Non-pigmented ciliary epithelial cell (primary cell): ENCODE measurements at places on chromosomes 12 and 14.

DNA sequence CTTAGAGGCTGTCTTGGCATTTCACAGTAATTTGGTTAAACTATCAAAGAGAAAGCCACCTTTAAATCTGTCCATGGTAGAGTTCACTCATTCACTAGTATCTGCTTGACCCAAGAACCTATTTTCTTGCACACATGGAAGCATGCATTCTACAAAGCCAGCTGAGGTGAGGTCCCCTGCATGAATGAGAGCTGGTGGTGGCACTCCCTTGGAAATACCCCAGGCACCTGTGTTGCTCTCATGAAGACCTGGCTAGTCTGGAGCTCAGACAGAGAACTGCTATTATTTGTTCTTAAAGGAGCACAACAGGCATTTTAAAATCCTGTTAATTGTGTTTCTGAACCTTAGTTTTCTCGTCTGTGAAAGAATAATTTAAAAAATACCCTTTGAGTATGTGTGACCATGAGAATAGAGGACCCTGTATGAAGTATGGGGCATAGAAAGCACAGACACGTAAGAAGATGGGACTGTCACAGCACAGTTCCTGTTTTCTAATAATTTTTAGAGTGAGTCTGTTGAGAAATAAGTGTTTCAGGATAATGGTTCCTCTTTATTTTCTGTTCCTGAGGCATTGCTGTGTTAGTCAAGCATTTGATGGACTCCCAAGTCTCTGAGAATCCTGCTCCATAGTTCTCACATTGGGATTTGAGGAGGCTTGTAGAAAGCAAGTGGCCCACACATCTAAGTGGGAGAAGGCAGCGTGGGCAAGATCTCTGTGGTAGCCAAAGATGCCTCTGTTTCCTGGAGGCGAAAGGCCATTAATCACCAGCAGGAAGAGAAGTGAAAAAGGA, 10.9 kb downstream of the RGS6 start:
- DNase-seq, result no peak

GRCh38 chr14:48936849-48937248, 649.3 kb downstream of the RPS29 start:
- no peak for DNase-seq

DNA sequence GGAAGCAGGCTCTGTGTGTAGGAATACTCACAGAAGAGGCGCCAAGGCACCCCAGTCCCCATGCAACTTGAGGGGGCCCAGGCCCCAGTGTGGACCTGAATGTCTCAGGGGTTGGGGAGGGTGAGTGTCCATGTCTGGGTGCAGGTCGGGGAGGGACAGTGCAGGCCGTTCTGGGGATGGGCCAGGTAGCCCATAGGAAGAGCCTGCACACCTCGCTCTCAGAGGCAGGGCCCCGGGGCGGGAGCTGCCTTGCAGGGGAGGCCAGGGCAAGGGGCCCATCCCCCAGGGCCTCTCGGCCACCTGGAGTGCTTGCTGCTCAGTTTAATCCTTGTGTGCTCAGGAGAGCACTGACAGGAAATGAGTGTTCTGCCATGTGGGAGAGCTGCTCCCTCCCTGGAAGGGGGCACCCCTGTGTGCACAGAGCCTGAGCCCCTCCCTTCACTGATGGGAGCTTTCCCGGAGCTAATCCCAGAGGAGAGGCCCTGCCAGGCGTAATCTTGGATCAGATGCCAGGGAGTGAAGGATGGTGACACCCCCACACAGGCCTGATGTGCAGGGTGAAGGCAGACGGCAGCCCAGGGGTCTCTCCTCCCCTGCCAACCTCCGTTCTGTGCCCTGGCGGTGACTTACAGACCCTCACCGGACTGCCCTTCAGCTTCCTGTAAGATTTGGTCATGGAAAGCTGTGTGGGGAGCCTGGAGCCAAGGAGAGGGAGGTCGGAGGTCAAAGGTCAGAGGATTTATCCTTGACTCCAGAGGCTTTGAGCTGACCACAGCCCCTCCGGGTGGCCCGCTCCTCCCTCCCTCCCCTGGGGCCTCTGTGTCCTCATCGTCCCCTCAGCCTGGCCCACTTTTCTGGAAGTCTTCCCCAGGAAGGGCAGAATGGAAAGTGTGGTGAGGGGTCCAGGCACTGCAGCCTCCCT, 24.4 kb upstream of the FBRSL1 start:
- no peak for DNase-seq

DNA sequence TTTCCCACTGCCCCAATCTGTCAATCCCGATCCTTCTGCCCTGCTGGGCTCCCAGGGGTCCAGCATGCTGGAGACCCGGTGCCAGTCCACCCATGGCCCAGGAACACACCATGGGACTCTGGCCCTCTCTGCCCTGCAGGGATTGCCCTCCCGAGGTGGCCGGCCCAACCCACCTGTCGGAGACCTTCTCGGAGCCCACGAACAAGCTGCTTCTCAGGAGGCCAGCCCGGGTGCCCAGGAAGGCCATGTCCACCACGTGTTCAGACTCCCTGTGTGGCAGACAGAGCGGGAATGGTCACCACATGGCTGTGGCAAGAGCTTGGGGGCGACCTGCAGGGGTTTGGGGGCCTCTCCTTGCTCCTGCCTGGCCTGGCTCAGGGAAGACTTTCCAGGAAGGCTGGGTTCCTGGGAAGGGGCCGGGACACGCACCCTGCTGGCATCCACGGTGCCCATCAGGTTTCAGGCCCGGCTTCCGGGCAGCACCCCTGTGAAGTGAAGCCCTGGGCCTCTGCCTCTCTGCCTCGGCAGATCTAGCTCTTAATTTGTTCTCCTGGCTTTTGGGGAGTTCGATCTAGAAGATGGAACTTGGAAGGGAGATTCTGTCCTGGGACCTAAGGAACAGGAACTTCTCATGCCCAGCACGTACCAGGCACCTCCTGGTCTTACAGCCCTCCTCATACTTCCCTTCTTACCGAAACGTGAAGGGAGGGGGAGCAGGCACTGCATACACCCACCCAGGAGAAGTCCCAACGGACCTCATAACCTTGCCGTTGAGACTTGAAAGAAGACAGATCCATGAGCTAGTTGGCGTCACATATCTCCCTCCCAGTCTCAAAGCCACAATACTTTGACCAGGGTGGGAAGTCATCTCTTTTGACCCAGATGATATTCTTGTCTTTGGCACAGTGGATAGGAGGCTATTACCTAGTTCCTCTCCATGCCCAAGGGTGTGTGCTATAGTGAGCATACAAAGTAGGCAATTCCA, 26.3 kb downstream of the LRTM2 start:
- DNase-seq, result no peak

- no peak for DNase-seq
These were observed 12.1 kb upstream of the IFI27 start for GRCh38 chr14:94098326-94098992.

GRCh38 chr12:5488626-5488955, 56.7 kb downstream of the NTF3 start:
- no peak for DNase-seq

DNA sequence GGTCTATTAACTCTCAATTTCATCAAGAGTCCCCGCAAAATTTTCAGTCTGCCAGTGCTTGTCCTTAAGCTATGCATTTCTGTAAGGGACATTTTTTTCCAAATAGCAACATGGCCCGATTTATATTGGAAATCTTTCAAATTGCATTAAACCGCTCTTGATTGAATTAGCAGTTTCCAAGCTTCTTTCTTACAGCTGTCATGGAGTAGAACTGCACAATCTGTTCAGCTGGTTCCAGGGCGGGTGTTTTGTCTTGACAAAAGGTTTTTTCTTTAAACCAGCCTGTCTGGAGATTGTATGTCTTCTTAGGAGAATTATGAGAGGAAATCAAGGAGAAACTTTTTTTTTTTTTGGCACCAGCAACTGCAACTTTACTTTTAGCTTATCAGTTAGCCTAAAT, 185.8 kb downstream of the ALG10B start:
- no peak for DNase-seq

DNA sequence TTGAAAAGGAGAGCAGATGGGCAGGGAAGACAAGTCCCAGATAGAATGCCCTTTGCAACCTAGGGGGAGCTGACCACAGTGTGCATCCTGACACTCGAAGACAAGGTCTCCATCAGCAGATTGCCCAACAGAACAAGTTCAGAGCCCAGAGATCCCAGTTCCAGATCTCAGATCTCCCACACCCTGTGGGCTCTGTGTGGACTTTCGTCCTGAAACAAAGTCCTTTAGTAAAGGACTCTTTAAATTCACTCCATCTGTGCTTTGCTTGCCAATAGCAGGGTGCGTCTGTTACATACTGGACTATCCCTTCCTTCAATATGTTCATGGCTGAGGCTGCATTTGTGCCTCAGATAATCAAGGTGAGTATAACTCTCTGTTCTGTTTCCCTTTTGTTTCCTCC, 8.7 kb upstream of the C1RL start:
- no peak for DNase-seq

DNA sequence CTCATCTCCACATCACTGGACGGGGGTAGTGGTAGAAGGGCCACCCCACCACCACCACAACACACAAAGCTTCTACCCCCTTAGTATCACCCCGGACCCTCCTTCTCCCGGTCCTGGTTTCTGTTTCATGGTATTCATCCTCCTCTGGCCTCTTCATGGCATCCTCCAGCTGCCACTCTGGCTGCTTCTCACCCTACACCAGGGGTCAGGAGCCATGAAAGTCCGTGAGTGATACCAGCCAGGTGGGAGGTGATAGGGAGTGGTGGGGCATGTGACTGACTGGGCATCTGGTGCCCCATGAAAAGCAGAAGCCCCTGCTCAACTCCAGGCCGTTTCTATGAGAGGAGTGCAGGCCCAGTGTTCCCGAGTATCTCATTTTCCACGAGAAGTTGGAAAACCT, 151.4 kb upstream of the HIF1A start:
- no peak for DNase-seq

DNA sequence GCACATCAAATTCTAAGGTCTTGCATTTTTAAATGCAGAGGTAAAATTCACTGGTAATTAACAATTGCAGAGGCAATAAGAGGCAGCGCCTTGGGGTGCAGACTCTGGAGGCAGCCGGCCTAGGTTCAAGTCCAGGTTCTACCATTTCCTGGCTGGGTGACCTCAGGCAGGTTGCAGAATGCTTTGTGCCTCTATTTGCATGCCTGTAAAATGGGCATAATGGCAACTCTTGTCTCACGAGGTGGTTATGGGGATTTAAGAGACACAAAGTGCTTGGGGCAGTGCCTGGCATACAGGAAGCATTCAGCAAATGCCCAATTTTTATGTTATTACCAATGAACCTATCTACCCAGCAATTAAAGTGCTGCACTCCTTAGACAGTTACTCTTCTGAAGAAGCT, 180.0 kb upstream of the LHX5 start:
- no peak for DNase-seq

DNA sequence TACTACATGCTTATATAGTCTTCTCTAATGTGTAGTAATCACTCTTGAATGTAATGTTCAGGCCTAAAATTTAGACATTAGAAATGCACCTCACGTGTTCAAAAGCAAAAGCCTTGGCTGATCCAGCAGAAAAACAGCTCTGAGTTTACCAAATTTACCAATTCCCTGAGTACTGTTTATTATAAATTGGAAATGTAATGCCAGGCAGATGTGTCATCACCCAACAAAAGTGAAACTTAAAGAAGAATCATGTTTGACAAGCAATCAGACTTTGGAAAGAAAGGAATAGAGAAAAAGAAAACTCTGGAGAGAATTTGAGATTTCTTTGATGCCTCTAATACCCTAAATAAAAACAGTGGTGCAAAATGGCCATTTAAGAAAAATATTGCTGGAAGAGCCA, 26.5 kb upstream of the STRAP start:
- DNase-seq, result no peak

GRCh38 chr14:26594756-26595545, 2.9 kb downstream of the NOVA1 start:
- DNase-seq, result no peak

GRCh38 chr14:83416476-83416875, 1882.8 kb upstream of the SEL1L start:
- no peak for DNase-seq

- no peak for DNase-seq
These were observed 61.1 kb downstream of the RPS6KA5 start for GRCh38 chr14:90999299-90999698.

DNA sequence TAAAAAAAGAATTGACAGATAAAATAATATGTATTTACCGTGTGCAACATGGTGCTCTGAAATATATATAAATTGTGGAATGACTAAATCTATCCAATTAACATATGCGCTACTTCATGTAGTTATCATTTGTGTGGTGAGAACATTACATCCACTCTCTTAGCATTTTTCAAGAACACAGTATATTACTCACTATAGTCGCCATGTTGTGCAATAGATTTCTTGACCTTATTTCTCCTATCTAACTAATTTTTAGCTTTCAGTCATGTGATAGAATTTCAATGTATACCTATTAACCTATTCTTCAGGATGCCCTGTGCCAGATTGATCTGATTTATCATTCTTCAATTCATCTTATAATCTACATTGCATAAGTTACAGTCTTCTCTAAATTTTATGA, 178.6 kb downstream of the BCAT1 start:
- DNase-seq, result no peak

DNA sequence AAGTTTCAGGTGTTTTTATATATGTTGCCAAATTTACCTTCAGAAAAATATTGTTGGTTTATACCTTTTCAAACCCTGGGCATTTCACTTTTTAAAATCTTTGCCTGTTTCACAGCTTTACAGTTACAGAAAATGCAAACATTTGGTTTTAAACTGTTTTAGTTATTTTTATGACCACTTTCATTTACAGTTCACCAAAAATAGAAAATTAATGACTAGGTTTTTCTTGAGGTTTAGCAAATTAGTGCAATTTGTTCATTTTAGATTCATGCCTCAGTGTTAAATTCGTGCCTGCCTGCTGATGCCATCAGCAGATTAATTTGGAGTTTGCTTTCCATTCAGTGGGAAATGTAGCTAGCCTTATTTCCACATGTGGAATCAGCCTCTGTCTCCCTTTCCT, 45.5 kb downstream of the RIC8B start:
- no peak for DNase-seq

- peak; percentile 88 for DNase-seq
These were observed 43.6 kb downstream of the FGD6 start for GRCh38 chr12:95173392-95174251.

DNA sequence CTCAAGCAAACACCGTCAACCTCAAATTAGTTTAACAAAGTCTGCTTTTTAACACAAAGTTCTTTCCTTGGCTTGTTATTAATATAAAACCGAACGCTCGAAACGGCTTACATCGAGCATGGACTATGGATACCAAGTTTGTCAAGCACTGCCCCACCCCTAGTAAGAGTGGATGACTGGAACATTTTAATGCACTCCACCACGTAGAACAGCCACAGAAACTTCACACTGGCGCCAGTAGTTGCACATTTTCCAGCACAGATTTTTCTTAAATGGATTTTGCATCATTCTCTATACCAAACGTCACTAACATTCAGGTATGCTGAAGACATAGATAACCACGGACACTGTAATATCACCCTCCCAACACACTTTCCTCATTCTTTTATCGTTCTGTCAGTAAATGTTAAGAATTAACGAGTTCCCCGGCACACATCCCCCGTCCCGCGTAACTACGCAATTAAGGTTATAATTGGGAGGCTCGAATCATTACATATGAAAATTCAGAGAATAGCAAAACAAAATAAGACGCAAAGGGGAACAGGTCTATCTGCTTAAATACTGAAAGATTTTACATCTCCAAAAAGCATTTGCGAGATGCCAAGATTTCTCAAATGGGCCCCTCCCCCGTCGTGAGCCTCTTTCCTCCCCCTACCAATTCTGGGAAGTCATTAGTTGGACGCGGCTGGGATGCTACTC, 990 bp downstream of the FERMT2 start:
- DNase-seq, result no peak

- DNase-seq, result no peak
These were observed 94.5 kb upstream of the GRIN2B start for GRCh38 chr12:14075797-14076393.
